AG09319 (cell line): ENCODE measurements at places on chromosomes 6 and 20.

DNA sequence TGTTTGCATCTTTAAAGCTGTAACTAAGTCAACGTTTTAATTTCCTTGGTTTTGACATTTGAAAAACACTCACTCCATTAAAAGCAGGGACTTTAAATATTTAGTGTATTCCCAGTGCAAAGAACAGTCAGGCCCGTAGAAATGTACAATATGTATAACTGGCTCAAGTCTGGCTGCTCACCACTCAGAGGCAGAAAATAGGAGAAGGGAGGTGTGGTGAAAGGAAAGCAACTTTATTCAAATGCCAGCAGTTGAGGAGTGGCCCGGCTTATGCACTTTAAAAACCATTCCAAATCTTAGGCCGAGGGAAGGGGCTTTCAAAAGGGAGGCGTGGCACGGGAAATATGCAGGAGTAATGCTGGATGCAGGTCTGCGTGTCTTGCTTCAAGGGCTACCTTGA lies 120.6 kb downstream of the TMEM200A start:
- DNase-seq: no peak

GRCh38 chr20:25745100-25745499 lies 48.4 kb upstream of the ZNF337 start:
- no peak for DNase-seq

DNA sequence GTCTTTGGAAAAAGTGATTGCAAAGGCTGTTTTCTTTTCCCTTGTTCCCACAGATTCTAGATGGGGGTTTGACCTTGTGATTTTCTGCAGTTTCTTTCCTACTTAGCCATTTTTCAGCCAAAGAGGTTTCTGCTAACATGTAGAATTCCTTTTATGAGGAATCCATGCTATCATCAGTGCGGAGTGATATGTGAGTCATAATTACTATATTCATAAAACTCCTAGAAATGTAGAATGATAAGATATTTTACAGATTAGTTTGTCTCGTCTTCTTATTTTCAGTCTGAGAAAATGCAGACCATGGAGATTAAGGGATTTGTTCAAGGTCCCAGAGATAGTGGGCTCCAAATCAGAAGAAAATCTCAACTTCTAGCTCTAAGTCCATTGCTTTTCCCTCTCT lies 98.6 kb downstream of the KCNQ5 start:
- DNase-seq: no peak

DNA sequence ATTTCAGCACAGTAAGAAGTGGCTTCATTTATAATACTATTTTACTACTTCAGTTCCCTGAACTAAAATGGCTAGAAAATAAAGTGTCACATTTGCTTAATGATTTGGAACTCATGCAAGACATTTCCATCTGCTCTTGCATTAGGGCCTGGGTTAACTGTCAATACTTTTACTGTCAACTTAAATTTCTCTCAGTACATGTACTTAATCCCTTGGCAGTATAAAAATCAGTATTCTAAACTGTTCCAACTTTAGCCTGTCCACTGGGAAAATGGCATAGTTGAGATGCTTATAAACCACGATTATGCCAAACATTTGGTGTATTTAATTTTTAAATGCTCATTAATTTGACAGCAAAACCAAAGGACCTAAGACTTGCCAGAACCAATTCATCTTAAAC lies 154.5 kb downstream of the ASCC3 start:
- no peak for DNase-seq

DNA sequence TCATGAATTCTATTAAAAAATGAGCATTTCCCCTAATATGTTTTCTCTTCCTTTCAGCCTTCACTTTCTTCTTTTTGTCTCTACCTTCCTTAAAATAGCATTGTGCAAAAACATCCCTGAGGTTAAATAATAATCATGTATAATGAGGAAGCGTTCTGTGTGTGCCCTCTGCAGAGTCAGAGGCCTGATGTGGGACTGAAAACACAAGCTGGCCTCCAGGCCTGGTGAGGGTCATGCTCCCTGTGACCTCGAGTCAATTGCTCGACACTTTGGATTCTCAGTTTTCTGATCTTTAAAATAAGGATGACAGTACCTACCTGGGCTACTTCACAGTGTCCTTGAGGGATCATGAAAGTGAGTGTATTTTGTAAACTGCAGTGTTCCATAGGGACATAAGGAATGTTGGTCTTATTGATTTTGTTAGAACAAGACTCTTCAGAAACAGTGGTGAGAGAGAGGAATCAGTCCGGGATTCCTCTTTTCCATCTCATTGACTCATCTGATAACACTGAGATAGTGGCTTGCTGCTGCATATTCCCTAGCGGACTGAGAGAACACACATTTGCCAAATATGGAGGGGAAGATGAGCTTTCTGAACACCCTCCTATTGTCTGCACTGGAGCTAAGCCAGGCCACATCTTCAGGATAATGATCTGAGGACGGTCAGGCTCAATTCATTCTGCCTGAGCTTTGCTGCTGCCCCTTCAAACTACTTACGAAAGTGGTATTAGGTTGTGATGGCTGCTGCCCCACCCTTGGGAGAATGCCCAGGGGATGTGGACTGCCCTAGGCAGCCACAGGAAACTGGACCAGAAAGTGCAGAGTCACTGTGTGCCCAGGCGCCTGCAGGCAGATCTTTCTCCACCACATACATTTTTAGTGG lies 39.6 kb upstream of the PDE7B start:
- DNase-seq: no peak

DNA sequence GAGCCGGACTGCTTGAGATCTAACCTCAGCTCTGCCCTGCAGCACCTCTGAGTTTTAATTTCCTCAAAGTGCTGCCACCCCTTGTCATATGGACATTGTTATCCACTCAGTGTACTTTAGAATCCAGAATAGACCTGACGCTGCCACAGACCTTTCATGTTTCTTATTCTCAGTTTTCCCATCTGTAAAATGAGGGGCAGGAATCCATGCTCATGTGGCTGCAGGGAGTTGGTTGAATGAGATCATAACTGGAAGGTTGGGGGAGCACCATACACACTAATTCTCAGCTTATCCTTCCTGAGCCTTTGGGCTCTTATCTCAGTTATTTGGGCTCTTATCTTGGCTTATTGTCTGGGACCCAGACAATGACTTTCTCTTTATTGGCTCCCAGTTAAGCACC lies 2.3 kb downstream of the PABPC1L start:
- no peak for DNase-seq
